ENCODE measurements at places on chromosomes 13 and 19.
A peak's percentile ranks its signal among the peaks of the same experiment; 100 is the strongest.

GRCh38 chr19:47331931-47332547 lies at the start of gene C5AR2:
TSS of gene C5AR2 (plus strand) at chr19:47332175. CDS start at chr19:47340800, 8,625 bp downstream.
- DNase-seq, result no peak

- DNase-seq, result no peak
Measured at GRCh38 chr13:75071395-75071794, 410.6 kb downstream of the TBC1D4 start.

GRCh38 chr19:45527731-45528130 lies 20.5 kb downstream of the VASP start:
- no peak for DNase-seq

GRCh38 chr19:40686882-40687524 lies 3.4 kb downstream of the NUMBL start:
- no peak for DNase-seq

DNA sequence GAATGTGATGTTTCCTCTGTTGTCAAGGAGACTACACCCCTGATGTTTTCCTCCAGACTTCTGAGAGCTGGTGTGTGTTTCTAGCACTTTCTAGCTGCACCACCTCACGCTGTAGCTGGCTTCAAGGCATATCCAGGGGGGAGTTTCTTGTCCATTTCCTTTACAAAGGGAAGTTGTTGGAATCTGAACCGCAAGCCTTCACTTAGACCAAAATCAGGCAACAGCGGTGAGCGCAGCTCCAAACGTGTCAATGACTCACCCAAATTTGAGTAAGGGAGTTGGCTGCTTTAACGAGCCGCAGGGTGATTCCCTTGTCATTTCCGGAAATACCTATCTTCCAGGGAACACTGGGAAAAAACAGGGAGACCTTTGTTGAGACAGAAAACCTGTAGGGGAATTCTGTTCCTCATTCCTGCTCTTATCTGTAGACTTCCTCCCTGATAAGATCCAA lies 2.5 kb downstream of the LDLR start:
- DNase-seq, result no peak

- DNase-seq, result no peak
Measured at GRCh38 chr19:54530866-54531265, 28.2 kb downstream of the LAIR2 start.

GRCh38 chr19:16069813-16070365 lies 6.4 kb upstream of the TPM4 start:
- DNase-seq, result no peak

DNA sequence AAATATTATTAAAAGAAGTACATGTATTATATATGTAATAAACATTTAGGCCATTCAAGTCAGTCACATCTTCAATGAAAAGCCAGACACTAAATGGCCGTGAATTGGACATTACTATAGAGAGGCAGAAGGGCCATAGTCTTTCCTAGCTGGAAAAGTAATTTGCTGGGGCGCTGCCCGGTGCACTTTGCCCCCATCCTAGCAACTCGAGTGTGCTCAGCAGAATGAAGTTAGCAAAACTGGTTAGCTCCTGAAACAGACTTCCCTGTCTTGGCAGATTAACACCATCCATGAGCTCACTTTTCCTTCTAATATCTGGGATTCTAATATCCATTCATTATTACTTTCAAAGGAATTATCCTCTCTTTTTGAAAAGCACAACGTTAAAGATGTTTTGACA lies 2.8 kb upstream of the SPRYD7 start:
- no peak for DNase-seq

DNA sequence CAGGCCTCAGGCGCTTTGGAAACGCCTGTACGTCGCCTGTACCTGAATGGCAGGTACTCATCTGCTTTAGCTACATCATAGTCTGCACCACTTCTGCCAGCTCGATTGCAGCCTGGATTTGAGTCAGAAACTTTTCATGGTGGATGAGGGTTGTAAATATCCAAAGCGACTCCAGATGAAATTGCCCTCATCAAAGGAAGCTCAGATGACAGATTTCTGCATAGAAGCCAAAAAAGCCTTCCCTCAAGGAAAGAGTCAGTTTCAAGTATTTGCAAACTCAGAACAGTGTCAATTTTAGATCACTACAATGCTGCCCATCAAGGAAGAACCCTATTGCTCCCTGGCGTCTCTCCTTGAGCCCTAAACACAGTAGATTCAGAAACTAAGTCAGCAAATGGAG lies 38.8 kb upstream of the IGFL4 start:
- no peak for DNase-seq

GRCh38 chr19:11138601-11139300 lies 16.8 kb downstream of the SPC24 start:
- DNase-seq, result peak; percentile 20

DNA sequence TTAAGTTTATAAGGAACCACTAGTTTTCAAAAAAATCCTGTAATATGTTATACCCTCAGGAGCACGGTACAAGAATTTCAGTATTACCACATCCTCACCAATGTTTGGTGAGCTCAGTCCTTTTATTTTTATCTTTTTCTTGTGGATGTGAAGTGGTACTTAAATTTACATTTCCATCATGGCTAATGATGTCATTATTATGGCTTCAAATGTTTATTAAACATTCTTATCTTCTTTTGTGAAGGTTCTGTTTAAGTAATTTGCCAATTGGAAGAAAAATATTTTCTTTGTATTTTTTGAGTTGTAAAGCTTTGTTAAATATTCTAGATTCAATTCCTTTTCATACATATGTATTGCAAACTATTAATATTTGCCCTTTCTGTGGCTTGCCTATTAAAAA lies 291.0 kb downstream of the ENOX1 start:
- no peak for DNase-seq

- no peak for DNase-seq
Measured at GRCh38 chr13:71902676-71903075, 35.7 kb upstream of the DACH1 start.

- no peak for DNase-seq
Measured at GRCh38 chr13:49781806-49782205, 10.7 kb downstream of the KPNA3 start.

DNA sequence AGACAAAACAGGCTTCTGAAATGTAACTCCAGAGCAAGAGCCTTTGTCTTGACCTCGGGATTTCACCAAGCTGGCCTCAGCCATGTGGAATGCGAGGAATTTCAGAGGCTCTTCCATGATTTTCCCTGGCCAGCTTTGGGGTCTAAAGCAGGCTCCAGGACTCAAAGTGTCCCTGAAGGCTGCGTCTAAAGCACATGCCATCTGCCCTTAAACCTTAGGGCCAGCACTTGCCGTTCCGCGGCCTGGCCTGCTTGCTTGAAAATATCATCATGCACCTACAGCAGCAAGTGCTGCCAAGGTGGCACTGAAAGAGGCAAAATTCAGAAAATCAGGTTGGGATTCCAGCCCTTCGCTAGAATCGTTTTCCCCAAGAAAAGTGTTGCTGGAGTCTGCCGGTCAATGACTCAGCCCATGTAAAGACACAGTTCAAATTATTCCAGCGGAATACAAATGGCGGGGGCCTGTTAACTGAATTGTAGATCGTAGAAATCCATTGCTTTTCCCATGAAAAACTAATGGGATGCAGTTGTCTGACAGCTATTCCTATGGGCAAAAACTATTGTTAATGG lies 105.7 kb upstream of the RAP2A start:
- no peak for DNase-seq

- DNase-seq, result no peak
Measured at GRCh38 chr13:91785431-91786119, 387.2 kb downstream of the GPC5 start.

DNA sequence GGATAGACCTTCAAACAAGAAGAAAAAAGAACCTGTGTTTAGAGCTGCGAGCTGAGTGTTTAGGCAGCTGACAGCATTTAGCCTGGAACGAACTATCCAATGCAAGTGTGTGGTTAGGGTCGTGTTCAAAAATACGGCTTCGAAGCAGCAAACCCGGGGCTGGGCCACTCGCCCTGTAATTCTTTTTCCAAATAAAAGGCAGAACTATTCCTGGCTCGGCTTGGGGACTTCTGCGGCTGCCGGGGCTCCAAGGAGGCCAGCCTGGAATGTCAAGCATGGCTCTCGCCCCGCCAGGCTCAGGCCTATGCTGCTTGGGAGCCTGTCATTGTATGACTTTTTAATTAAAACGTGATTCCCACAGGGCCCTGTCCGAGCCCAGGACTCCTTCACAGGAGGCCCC lies 51.7 kb upstream of the KLF2 start:
- DNase-seq, result no peak
